ENCODE measurements at places on chromosomes 2 and 18.
A peak's percentile ranks its signal among the peaks of the same experiment; 100 is the strongest.

- DNase-seq, result peak; percentile 83
Observed at GRCh38 chr2:197786010-197786877, 1.1 kb upstream of the BOLL start.

- no peak for DNase-seq
Observed at GRCh38 chr2:124913868-124914267, 888.8 kb downstream of the CNTNAP5 start.

DNA sequence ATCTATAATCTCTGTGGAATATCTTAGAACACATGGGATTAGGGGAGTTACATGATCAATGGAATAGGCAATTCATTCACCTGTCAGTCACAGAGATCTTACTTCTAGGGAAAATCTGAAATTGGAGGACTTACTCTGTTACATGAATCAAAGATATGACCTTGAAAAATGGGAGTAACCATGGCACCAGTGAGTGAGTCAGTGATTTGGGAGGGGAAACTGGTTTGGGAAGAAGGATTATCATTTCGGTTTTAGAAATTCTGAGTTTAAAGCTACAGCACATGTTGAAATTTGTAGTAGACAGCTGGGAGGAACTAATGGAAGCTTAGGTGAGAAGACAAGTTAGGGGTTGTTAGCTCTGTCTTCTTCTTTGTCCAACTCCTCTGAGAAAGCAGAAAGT lies 153.7 kb downstream of the CAMKMT start:
- no peak for DNase-seq

DNA sequence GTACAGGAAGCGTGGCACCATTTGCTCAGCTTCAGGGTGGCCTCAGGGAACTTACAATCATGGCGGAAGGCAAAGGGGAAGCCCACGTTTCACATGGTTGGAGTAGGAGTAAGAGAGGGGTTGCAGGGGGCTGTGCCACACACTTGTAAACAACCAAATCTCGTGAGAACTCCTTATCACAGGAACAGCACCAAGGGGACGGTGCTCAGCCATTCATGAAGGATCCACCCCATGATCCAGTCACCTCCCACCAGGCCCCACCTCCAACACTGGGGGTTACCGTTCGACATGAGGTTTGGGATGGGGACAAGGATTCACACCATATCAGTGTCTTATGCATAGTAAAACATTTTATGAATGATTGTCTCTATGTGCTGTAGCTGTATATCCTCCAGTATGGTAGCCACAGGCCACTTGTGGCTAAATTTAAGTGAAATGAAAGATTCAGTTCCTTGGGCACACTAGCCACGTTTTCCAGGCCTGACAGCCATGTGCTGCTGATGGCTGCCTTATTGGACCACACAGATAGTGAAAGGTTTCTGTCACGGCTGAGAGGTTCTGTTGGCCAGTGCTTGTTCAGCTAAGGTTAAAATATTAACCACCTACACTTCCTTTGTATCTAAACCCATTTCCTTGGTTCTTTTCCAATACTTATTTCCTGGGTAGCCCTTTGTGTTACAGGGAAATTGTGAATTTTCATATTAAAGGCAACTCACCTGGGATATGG lies 77.3 kb downstream of the AGAP1 start:
- no peak for DNase-seq

GRCh38 chr2:233121856-233122255 lies 61.7 kb downstream of the INPP5D start:
- peak; percentile 24 for DNase-seq

DNA sequence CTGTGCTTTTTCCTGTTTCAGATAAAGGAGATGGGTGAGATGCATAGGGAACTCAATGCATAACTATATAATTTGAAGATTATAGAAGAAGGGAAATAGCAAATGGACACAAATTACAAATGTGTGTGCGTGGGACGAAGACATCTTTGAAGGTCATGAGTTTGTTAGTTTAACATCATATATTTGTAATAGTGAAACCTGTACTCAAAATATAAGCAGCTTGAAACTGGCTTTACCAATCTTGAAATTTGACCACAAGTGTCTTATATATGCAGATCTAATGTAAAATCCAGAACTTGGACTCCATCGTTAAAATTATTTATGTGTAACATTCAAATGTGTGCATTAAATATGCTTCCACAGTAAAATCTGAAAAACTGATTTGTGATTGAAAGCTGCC lies 16.4 kb upstream of the MSH2 start:
- no peak for DNase-seq

DNA sequence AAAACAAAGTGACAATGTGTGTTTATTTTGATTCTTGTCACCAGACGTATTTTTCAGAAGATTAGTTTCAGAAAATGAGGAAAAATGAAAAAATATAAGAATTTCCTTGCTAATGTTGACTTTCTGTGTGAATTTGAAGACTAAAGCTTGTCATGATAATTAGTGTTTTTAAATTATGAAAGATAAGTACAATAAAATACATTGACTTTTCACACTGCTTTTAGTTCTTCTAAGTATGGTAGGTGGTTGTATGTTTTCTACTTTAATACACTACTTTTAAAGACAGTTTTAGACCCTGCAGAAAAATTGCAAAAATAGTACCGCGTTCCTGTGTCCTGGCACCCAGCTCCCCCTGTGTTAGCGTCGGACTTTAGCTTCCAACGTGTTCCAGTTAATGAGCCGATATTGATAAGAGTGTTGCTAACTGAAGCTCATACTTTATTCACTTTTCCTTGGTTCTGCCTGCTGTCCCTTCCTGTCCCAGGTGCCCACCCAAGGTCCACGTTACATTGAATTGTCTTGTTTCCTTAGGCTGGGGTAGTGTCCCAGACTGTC lies 695 bp downstream of the RBFA start:
- DNase-seq, result no peak

DNA sequence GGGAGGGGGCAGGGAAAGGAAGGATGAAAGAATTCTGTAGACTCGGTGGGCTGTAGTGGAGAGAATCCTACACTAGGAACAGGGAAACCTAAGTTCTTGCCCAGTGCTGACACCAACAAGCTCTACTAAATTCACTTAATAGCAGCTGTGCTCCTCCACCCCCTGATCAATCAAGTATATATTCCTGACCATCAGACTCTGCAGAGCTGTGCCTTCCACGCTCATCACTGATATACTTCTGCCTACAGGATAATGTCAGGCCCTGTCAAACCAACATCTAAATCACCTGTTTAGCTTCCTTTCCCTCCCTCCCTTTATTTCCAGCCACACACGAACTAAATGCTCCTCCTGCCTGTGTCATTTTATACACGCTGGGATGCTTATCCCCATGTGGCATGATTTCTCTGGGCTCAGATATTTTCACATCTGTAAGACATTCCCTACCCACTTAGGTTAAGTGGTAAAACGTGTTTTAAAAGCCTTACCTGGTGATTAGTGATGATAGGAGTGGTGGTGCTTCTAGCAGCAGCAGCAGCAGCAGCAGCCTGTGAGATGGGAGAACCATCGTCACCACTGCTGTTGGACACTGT lies 301.9 kb downstream of the LRRTM1 start:
- no peak for DNase-seq

DNA sequence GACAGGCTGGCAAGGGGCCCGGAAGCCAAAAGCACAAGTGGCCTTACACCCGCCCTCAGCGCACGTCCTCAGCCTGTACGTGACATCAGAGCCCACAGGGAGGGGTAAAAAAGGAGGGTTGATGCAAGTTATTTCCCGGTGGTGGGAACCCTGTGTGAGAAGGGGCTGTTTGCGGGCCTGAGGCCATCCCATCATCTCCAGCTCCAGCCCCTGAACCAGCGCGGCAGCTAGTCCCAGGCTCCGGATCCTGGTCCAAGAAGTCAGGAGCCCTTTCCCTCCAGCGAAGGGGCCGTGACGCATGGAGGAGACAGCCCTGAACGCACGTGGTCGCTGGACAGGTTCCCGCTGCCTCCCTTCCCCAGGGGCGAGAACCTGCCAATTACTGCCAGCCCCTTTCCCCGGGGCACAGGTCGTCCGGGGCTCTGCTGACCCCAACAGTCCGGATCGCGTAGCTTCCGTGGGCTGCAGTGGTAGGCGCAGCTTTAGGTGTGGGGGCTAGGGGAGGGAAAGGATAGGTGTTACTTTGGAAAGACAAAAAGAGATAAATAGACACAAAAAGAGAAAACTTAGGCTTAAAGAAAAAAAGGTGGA lies 1.3 kb upstream of the LRP2 start:
- peak; percentile 75 for DNase-seq

GRCh38 chr2:8840475-8841091 lies 3.2 kb upstream of the KIDINS220 start:
- DNase-seq, result no peak

Data from activated effector memory CD4-positive, alpha-beta T cell treated with anti-CD3 and anti-CD28 coated beads, Interleukin-2, amount 50 U/mL, for 16 hours (primary cell).